ENCODE measurements at places on chromosomes 11 and 22.

DNA sequence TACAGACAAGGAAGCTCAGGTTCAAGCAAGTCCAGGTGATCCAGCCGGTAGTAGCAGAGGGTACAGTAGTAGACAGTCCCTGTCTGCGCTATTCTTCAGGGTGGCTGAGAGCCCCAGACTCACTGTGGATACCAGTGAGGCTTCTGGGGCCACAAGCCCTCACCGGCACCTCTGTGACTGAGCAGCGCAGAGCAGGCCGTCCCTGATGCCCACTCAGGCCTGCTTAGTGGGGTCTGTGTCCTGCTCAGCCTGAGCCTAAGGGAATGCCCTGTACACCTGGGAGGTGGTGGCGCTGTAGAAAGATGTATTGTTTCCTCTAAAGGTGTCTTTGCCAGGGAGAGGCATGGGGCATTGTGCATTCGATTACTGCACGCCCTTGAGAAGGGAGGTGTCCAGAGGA is 143.8 kb downstream of the CACNA1I start:
- DNase-seq = no peak

- DNase-seq = peak; percentile 51
Observed at GRCh38 chr22:20429254-20430100, 8.1 kb downstream of the SCARF2 start.

- DNase-seq = no peak
Observed at GRCh38 chr22:44519886-44520285, 21.9 kb upstream of the RTL6 start.

- DNase-seq = no peak
Observed at GRCh38 chr11:124846070-124846673, 19.1 kb upstream of the ROBO3 start.

- no peak for DNase-seq
Observed at GRCh38 chr11:47377571-47378009, 757 bp downstream of the SPI1 start.

GRCh38 chr11:13928566-13929251 is 33.8 kb upstream of the SPON1 start:
- DNase-seq = no peak

DNA sequence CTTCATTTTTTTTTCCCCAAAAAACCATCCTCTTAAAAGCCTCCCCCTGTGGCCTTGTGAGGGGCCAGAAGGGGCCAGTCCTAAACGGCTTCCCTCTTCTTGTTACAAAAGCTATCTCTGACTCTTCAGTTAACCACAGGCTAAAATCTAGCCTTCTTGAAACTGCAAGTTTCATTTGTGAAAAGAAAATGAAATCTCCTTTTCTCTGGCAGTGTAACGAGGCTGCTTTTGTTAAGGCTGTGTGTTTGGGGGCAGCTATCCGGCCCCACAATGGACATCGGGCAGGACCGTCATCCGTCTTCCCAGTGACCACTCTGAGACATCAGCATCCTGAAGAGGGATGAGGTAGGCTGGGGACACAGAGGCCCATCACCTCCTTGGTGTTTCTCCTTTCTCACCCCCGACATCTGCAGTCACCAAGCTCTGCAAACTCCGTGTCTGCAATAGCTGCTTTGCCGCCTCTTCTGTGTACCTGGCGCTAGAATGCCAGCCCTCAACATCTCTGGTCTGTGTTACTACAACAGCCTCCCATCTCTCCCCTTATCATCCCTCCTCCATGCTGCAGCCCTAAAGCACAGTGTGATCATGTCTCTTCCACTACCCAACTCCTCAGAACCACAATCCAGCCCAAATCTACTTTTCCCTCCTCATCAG is 94.0 kb downstream of the RCN1 start:
- no peak for DNase-seq

DNA sequence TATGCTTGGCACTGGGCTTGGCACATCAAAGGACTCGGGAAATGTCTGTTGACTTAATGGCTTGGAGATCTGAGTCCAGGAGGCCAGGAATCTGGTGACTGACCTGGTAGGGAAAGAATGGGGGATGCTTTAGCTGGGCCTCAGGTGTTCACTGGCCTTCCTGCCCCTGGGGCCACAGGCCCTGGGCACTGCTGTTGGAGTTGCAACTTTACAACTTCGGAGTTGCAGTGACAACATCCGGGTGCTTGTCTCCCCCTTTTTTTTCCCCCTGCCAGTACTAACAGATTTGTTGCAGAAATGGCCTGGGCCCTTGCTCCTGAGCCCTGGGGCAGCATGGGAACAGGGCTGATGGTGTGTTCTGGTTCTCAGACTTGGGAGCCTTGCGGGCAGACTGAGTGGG is 23.8 kb downstream of the OSBP2 start:
- no peak for DNase-seq

GRCh38 chr11:64243236-64243854 is 2.5 kb downstream of the FKBP2 start:
- DNase-seq = no peak

DNA sequence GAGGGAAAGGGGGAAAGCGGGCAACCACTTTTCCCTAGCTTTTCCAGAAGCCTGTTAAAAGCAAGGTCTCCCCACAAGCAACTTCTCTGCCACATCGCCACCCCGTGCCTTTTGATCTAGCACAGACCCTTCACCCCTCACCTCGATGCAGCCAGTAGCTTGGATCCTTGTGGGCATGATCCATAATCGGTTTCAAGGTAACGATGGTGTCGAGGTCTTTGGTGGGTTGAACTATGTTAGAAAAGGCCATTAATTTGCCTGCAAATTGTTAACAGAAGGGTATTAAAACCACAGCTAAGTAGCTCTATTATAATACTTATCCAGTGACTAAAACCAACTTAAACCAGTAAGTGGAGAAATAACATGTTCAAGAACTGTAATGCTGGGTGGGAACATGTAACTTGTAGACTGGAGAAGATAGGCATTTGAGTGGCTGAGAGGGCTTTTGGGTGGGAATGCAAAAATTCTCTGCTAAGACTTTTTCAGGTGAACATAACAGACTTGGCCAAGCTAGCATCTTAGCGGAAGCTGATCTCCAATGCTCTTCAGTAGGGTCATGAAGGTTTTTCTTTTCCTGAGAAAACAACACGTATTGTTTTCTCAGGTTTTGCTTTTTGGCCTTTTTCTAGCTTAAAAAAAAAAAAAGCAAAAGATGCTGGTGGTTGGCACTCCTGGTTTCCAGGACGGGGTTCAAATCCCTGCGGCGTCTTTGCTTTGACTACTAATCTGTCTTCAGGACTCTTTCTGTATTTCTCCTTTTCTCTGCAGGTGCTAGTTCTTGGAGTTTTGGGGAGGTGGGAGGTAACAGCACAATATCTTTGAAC is 6.8 kb downstream of the MALAT1 start:
- no peak for DNase-seq

GRCh38 chr11:46970913-46971625 is 34.5 kb downstream of the CSTPP1 start:
- DNase-seq = no peak

- no peak for DNase-seq
Observed at GRCh38 chr11:35041070-35041554, 97.9 kb upstream of the CD44 start.

- DNase-seq = no peak
Observed at GRCh38 chr22:50194037-50194805, 6.6 kb upstream of the SELENOO start.
